ENCODE measurements at places on chromosomes 11 and 22. TPM values are rescaled to one million over a fixed set of nuclear protein-coding genes. Genes with fewer than 3 reads are reported as not detected.

Gene LSP1
- total RNA-seq = 85.5 TPM

Gene HSPB2
- not detected for total RNA-seq

Gene CLMP
- total RNA-seq = 81.1 TPM

Gene CDON
- 50.3 TPM for total RNA-seq

Gene OR56A1
- 2.2 TPM for total RNA-seq

Gene LAMTOR1
- 57.1 TPM for total RNA-seq

Gene IL18
- total RNA-seq = 16.9 TPM

Gene OR4C5
- 3.1 TPM for total RNA-seq

Gene BIRC3
- 3.9 TPM for total RNA-seq

Gene PICALM
- 690 TPM for total RNA-seq

- no peak for DNase-seq
Measured at GRCh38 chr22:49763696-49764095, 64.0 kb downstream of the BRD1 start.

GRCh38 chr11:32213223-32213622, 122.3 kb downstream of the RCN1 start:
- DNase-seq = peak; percentile 40

DNA sequence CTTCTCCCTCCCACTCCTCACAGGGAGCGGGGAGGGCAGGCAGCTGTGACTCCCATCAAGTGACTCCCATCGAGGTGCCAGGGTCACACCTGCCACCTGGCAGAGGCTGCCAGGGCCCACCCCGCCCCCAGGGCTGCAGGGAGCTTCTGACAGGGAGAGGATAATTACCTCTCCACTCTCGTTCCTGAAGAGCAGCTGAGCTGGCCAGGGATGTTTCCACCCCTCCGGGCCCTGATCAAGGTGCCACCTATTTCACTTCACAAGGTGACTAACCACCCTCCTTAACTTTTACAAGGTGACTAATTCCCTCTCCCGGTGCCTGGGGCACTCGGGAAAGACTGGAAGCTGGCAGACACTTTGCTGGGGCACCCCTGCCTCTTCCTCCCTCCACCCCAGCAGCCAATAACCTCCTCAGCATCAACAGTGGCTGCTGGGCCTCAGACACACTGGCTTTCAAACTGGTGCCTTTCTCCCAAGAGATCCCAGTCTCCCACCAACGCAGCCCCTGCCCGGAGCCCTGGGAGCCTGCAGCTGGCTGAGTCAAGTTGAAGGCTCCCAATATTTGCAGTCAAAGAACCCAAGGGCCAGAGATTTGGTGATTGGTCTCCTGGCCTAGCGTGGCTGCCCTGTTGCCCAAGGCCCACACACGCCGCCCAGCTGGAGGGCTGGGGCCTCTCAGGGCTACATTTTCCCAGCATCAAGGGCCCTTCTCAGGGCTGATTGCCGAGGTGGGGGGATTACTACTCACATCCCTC, 22.0 kb upstream of the MYRF start:
- no peak for DNase-seq

DNA sequence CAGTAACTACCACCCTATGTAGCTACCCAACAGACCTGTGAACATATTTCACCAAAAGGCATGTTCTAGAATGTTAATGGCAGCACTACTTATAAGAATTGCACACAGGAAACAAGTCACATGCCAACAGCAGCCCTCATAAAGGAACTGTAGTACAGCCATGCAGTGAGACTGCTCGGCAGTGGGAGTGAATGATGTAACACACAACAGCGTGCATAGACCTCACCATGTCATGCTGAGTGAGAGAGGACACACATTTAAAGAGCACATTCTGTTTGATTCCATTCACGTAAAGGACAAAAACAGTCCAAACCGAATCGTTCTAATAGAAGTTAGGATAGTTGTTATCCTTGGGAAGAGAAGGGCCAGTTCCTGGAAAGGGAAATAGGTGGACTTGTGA, 27.2 kb upstream of the KIRREL3 start:
- DNase-seq = no peak

DNA sequence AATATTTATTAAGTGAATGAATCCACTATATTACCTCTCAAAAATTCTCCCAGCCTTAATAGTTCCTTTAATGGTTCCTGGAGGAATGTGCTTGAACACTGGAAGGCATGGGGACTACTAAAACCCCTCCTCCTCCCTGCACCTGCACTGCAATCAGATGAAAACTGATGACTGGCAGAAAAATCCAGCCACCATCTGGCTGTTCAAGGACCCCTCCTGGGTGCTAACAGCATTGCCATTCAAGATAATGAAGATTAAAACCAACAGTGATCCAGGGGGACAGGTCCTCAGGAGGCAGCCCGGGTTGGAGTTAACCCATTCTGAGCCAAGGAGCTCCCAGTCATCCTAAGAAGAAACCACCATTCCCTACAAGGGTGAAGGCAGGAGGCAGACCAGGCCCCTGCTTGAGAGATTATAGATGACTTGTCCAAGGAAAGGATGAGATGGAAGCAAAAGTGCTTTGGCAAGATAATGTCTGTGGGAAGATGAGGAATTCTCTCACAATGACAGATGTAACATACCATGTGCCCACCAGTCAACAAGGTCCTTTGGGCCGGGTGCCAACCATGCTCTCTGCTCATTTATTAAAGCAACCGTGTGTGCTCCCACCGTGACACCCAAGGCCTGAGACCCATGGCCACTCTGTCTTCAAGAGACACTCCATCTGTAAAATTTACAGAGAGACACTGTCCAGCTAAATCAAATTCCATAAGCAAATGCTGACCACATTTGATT, 90.6 kb downstream of the LARGE1 start:
- no peak for DNase-seq

DNA sequence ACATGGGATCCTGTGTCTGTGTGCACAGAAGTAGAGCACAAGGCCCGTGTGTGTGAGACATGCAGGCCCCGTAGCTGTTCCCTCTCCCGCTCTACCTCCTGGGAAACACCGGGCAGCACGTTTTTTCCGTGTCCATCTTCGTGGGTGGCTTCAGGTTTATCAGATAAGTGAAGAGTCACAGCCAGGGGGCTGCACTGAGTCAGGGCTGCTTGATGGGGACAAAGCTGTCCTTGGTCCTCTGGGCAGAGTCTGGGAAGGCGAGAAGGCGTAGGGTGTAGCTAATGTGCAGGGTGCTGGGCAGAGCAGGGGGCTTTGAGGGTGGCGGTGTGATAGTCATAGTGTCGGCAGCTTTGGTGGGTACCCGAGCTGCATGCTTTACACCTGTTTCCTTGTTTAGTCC, 23.7 kb downstream of the INCENP start:
- DNase-seq = no peak

DNA sequence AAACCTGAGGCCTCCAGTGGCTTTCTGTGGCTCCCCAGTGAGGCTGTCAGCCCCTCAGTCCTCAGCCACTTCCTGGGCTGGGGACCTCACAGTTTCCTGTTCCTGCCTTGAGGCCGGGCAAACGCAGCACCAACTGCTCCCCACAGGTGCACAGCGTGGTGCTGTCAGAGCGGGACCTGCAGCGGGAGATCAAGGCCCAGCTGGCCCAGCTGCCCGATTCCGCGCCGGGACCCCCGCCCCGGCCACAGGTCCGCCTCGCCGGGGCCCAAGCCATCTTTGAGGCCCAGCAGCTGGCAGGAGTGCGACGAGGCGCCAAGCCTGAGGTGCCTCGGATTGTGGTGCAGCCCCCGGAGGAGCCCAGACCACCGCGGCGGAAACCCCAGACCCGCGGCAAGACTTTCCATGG, 5.4 kb downstream of the TBC1D10C start:
- no peak for DNase-seq

- peak; percentile 65 for DNase-seq
Measured at GRCh38 chr11:119797123-119797611, 68.2 kb upstream of the NECTIN1 start.

- DNase-seq = peak; percentile 64
Measured at GRCh38 chr11:7520981-7521487, 7.2 kb downstream of the PPFIBP2 start.

DNA sequence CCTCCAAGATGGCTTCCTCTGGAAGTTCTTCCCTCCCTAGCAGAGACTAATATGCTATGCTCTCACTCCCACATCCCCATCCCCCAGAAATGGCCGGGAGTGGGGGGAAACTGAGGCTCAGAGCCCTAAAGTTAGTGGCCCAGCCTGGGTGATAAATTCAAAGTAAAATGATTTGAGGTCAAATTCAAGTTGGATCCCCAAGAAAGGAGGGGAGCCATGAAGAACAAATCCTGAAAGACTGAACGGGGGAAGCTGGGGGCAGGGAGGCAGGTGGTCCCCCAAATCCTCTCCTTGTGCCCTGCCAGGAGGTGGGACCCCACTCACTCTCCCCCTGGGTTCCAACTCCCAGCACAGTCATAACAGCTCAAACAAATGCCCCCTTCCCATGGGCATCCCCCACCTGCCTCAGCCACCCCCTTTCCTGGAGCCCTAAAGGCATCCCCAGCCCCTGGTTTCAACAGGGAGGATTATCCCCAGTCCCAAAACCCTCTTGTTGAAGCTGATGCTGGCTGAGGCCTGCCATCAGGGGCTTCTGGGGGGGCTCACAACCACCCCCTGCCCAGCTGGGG, 1.1 kb downstream of the CBX6 start:
- no peak for DNase-seq

GRCh38 chr11:86147004-86147403, 78.1 kb upstream of the PICALM start:
- DNase-seq = no peak

DNA sequence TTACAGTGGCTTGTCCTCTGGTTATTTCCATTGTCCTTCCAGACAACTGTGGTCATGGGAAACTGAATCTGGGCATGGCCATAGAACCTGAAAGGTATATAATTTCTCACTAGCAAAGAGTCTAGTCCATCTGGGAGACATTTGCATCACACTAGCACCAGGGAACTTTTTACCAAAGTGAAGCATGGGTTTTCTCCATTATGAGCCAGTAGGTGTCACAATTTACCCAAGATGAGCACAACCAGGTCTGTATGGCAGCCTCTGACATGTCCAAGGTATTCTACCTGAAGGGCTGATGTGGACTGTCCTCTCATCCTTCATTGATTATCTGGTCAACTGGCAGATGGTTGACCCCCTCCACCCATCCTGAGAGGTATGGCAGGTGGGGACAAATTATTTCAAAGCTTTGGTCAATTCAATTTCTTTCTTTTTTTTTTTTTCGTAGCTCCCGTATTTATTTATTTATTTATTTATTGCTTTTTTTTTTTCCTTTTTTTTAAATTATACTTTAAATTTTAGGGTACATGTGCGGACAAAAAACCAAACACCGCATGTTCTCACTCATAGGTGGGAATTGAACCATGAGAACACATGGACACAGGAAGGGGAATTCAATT, 425.9 kb downstream of the TMEM135 start:
- peak; percentile 28 for DNase-seq

DNA sequence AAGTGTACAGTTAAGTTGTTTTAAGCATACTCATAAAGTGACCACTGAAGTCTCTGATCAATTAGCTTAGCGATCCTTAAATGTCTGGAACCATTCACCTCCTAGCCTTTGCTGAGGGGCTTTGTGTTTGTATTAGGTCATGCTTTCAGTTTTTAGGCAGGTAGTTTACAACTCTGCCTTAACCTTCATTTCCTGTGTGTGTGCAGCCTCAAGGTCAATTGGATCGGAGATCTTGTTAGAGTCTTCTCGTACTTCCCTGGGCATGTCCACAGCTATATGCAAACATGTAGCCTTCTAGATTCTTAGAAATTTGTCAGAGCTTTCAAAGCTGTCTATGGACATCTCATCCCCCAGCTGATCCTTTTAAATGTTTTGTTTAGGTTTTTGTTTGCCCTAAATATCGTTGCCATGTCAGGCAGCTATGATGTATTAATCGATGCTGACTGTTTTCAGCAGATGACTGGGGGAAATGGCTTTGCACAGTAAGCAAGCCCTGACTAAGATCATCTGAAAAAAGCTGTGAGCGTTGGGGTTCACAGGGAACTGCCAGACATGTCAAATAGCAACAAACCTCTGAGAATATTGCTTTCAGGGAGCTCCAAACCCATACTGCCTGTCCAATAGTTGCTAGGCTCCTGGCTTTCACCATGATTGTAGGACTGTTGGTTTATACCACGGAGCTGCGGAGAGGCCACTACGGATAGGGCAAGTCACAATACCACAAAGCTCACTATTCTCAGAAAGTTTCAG, 45.6 kb downstream of the GLYAT start:
- DNase-seq = no peak

DNA sequence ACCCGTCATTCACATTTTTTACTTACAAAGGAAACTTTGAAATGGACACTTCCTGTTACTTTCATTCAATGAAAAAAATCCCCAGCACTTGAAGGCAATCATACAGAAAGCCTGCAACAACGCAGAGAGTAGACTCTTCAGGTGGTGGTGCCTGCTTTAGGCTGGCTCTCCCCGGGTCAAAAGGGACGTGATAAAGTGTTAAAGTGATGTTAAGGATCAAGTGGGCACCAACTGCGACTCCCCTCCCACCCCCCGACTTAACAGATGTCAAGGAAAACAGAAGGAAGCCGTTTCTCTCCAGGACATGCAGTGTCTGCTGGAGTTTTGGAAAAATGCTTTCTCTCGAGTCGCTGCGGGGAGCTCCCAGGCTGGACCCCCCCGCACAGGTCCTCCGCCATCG, 414 bp upstream of the PNPLA3 start:
- DNase-seq = no peak

- DNase-seq = no peak
Measured at GRCh38 chr11:7563281-7563680, 49.5 kb downstream of the PPFIBP2 start.

DNA sequence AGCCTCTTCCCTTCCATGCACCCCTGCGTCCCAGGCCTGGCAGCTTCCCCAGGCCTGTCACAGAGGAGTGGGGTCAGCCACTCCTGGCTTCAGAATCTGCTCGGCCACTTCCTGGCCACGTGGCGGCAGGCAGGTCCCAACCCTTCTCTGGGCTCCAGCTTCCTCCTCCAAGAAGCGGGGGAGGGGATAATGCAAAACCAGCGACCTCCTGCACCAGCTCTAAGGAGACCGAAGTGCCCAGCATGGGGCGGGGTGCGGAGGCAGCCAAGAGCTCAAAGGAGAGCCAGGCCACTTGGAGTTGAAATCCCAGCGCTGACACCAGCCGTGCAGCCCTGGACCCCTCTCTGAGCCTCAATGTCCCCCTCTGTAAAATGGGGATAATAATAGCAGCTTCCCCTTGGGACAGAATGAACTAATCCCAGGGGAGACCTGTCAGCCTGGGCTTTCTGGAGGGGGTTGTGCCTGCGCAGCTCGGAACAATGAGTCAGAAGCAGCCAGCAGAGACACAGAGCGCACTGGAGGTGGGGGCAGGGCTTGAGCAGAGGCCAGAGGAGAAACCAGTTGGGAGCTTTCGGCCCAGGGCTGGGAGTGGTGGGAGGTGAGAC, 22.8 kb upstream of the PICK1 start:
- peak; percentile 81 for DNase-seq

GRCh38 chr22:36185828-36186624, 15.6 kb downstream of the APOL4 start:
- DNase-seq = no peak

GRCh38 chr11:128283451-128283850, 303.9 kb downstream of the ETS1 start:
- DNase-seq = peak; percentile 69

All from umbilical cord (tissue), 2 donors.